ENCODE measurements at places on chromosomes 4 and X.

- DNase-seq: no peak
Observed at GRCh38 chr4:7429069-7429416, 5.7 kb downstream of the PSAPL1 start.

GRCh38 chrX:51641421-51642021 lies 22.8 kb upstream of the CENPVL3 start:
- DNase-seq: no peak

- DNase-seq: no peak
Observed at GRCh38 chr4:25050370-25051078, 19.8 kb upstream of the LGI2 start.

GRCh38 chr4:186840222-186840701 lies 116.6 kb upstream of the FAT1 start:
- no peak for DNase-seq

GRCh38 chr4:101348367-101348827 lies 1.1 kb upstream of the PPP3CA start:
- DNase-seq: no peak

DNA sequence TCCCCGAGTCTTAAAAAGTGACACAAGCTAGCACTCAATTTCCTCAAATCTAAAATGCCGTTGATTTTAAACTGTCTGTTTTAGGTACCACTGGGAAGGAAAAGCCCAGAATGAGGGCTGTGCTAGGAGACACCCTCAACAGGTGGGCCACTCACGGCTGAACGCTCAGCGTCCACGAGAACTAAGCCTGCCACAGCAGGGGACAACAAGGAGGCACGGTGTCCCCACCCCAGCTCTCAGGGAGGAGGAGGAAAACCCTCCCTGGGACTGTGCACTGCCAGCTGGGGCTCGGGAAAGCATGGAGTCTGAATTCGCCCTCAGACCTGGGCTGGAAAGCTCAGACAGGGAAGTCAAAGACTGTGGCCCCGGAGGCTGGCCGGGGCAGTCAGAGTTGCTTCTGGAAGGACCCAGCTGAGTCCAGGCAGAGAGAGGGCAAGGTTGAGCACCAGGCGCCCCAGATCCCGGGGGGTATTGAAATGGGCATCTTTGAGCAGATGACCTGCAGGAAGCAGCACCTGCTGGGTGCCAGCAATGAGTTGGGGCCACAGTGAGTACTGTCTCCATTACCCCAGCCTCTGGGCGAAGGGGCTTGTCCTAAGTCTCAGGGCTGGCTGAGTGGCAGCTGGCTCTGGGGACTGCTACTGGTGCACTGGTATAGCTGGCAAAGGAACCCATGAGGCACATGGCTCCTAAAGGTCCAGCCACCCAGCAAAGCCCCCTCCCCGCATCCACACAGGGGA lies 769 bp upstream of the CPZ start:
- no peak for DNase-seq

GRCh38 chr4:79178760-79179159 lies 147.1 kb downstream of the NAA11 start:
- no peak for DNase-seq

- no peak for DNase-seq
Observed at GRCh38 chr4:138977524-138977923, 38.1 kb upstream of the NOCT start.

GRCh38 chrX:97628326-97628725 lies 744.6 kb downstream of the RPA4 start:
- no peak for DNase-seq

Measured in activated CD4-positive, alpha-beta T cell treated with anti-CD3 and anti-CD28 coated beads for 24 hours (primary cell).